ENCODE measurements at places on chromosomes 5 and 9.

DNA sequence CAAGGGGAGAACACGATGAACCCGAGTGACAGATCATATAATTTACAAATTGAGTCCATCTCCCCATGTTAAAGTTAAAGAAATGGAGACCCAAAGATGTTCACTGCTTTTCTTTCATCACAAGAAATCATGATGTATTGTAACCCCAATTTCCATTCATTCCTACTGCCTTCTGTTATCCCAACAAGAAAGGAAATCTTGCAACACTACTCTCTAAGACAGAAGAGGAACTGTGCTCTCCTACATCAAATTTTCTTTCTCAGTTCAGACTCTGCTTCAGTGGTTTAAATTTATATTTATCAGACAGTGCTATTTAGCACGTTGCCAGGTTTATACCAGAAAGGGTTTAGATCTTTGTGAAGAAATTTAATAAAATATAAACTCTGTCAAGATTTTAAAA lies 83.8 kb upstream of the RASA1 start:
- DNase-seq: no peak

DNA sequence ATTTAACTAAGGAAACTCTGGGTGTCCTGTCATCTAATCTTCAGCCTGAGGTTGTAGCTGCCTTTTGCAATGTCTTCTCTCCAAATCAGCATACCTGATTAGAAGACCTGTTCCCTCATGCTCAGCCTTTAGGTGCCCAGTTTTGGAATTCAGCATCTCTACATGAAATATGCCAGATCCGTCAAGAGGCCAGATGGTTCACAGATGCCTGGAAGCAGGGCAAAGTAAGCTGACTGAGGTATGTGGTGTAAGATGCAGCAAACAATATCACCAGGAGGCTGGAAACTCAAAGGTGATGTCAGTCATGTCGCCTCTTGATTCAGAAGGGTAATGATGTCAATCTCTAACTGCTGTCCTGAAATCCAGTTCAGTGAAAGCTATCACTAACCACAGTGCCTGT lies 324.4 kb downstream of the PRELID2 start:
- DNase-seq: no peak

DNA sequence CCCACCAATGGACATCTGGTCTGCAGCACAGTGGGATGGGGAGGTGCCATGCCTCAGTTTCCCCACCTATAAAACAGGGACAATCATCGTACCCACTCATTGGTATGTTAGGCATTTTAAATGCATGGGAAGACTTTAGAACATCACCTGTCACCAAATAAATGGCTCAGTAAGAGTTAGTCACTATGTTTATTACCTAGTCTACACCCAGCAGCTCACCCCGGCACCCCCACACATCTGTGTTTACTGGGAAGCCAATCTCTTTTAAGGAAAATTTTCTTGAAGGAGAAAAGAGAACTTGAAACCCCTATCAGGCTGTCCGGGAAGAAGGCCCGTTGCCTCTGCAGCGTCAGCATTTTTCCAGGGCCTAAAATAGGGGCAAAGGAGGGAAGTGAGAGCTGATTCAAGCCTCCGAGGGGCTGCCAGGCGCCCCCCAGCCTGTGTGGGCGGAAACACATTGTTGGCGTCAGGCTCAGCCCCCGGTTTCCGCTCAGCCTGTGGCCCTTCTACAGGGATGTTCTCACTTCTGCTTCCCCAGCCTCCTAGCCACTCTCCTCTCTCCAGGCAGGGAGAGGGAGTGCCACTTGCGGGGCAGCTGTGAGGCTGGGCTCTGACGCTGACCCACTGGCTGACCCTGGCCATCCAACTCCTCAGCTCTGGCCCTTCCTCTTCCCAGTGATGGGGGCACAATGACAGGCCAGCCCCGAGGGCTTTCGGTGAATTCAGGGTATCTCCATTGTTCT lies 4.6 kb downstream of the CSF1R start:
- no peak for DNase-seq

GRCh38 chr5:141192110-141192725 lies at the start of gene PCDHB10:
PCDHB10 (plus strand) TSS chr5:141192353; CDS start chr5:141192553, 200 bp downstream.
- no peak for DNase-seq

DNA sequence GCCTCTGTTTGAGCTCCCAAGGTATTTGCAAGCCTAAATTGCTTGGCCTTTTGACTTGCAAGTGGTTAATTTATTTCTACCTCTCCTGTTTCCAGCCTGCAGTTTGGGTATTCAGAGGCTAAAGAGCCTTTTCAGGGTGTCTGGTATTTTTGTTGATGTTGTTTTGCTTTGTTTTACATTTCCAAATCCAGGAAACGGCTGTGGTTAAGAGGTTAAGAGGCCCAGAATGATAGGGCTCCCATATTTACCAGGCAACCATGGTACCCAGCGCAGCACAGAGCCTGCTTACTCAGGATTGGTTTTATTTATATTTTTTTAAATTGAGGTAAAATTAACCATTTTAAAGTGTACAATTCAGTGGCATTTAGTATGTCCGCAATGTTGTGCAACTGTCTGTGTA lies 92.1 kb downstream of the PDZD2 start:
- no peak for DNase-seq

DNA sequence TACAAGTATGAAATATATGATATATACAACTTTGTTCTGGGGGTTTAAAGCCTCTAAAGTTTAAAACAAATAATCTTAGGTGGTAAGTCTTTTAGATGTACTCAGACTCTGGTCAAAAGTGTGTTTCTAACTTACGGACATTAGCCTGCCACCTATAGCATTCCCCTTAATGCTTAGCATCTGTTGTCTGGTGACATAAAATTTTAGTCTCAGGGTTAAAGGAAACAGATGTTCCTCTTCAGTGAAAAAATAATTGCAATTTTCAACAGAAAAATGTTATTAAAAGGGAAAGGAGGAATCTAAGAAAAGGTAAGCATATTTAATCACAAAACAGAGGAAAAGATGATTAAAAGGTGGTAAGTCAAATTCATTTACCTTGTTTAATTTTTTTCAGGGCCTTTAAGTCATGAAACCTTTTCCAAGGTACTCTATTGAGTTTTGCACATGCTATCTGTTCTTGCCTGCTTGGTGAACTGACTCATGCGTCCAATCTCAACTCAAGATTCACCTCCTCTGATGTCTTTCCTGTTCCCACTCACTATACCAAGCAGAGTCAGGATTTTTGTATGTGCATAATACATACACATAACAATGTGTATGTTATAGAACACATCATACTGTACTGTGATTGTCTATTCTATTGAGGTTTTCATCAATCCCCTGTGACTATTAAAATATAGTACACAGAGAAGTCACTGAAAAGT lies 7.9 kb downstream of the TMEM167A start:
- no peak for DNase-seq

- DNase-seq: no peak
Measured at GRCh38 chr9:33867747-33868439, 50.9 kb downstream of the UBE2R2 start.

GRCh38 chr9:129932303-129933151 lies 97.3 kb downstream of the USP20 start:
- no peak for DNase-seq

DNA sequence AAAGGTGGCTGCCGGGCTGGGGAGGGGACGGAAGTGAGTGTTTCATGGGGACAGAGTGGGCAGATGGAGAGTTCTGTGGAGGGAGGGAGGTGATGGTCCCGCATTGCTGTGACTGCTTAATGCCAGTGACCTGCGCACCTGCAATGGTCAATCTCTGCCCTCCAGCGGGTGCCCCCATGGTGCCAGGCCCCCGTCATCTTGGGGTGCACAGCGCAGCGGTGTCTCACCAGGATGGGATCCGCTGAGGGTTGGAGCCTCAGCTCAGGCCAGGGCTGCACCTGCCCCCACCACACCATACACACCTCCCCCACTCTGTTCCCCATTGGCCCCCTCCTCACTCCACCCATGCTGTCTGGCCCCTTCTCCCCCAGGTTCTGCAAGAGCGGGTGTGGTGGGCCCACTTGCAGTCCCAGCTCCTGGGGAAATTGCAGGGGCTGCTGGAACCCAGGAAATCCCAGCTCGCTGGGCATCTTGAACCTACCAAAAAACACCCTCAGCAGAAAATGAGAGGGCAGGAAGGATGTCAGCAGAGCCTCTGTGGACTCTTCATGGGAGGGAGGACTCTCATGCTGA lies 12.1 kb upstream of the CAMSAP1 start:
- DNase-seq: no peak

GRCh38 chr5:123046222-123046621 lies 9.7 kb upstream of the PPIC start:
- DNase-seq: no peak

GRCh38 chr9:104993291-104993963 lies 65.5 kb upstream of the ABCA1 start:
- DNase-seq: peak; percentile 4

DNA sequence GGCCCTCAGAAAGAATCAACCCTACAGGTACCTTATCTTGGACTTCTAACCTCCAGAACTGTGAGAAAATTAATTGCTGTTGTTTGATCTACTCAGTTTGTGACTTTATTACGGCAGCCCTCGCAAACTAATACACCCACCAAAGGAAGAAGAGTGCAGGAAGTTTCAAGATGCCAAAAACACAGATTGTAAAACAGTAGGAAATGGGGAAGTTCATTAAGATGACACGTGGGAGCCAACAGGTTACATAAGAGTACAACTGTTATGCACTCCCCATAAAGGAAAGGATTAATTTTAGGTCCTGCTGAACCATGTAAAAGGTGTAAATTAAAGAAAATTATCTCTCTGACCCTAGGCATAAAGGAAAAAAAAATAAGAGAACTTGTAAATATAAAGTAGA lies 294.3 kb downstream of the EPB41L4A start:
- no peak for DNase-seq

DNA sequence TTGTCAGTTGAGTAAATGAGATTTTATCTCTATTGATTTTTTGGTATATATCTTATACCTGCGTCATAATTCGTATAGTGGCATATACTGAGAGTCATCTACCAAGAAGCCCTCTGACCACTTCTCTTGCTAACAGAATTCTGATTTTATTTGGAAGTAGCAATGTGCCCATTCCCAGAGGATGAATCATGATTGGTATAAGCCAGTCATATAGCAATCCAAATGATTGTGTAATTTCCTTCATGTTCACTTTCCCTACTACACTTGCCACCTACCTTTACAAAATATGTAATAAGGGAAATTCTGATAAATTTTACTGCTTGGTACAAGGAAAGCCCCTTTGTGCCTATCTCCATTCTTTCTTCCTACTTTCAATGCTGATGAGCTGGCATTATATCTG lies 16.1 kb upstream of the ZNF462 start:
- no peak for DNase-seq

DNA sequence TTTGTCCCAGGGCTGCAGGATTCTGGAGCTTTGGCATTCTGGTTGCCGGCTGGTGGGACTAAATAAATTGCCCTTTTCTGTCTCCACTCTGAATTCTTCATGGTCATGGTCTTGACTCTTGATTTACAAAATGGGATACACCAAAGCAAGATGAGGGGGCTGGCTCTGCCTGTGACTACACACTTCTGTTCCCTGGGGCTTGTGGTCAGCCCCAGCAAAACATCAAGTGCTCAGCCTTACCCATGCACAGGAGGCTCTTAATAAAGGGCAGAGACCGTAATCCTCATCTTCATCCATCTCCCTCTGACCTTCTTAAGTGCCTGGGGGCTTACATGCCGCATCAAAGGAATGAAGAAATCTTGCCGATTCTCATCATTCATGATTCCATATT lies 198.0 kb downstream of the GNA14 start:
- DNase-seq: no peak

- DNase-seq: no peak
Measured at GRCh38 chr9:37710046-37710445, 43.6 kb upstream of the TRMT10B start.

GRCh38 chr9:131270171-131271015 lies 5.9 kb downstream of the FAM78A start:
- no peak for DNase-seq

- DNase-seq: no peak
Measured at GRCh38 chr5:3010953-3011763, 259.7 kb upstream of the IRX2 start.

GRCh38 chr5:124043456-124043855 lies 531.5 kb downstream of the CSNK1G3 start:
- DNase-seq: no peak

DNA sequence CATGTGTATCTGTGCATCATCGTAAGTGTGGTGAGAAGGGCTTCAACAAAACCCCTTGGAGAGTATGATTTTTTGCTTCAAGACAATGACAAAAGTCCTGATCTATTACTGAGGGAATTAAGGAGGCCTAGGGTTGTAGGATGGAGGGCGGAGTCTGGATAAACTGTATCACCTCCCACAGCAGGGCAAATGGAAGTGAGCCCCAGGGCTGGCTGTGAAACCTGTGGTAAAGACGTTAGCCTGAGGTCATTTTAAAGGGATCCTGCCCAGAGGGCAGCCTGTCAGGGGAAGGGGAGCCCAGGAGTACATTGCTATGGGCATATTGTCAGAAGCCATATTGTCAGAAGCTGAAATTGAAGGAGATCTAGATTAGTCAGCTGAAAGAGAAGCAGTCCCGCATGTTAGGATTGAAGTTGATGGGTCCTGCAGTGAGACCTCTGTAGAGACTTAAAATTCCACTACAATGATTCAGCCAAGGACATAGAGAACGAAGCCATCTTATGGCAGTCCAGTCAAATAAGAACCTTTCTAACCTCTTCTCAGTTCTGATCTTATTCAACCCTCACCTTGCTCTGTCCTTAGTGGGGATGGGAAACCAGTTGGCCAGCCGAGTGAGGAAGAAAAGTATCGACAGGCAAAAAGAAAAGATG lies 26.9 kb downstream of the ADGRV1 start:
- no peak for DNase-seq

GRCh38 chr5:138349852-138350562 lies 2.5 kb upstream of the KDM3B start:
- DNase-seq: no peak

DNA sequence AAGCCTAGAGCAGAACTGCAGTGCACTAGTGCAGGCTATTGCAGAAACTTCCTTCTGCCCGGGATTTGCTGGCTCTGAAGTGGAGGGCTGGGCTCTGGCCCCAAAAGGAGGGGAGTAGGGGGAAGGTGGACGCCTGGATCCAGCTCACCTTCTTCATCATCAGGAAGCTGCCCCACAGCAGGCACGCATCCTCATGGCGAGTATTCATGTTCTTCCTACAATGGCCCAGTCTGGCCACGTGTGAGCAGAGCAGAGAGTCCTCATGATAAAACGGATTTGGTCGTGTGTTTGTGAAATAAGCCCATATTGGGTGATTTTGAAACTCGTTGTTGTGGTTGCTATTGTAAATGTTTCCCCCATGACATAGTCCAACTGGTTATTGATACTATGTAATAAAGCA lies 8.2 kb upstream of the GLIPR2 start:
- no peak for DNase-seq

DNA sequence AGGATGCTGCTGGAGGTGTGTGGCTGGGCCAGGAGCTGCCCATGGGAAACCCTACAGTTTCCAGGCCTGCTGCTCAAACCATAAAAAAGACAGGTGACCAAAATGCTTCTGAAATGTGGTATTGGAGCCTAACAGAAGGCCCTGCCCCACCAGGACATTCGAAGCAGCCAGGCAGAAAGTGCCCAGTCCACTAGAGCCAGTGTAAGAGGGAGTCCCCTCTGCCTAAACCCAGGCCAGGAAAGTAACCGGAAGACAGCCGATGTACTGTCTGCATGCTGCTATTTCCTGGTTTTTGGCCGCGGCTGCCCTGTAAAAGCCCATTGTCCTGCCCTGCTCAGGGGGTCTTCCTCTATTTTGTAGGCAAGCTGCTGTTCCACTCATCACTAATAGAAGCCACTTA lies 150.7 kb upstream of the IRX2 start:
- DNase-seq: no peak

GRCh38 chr9:123611226-123611625 lies 255.2 kb downstream of the CRB2 start:
- DNase-seq: no peak
